Right cardiac atrium (tissue), 5 donors: ENCODE measurements at places on chromosomes 6 and 20. TPM values are rescaled to one million over a fixed set of nuclear protein-coding genes. Genes with fewer than 3 reads are reported as not detected.

The SAMHD1 gene
- 67.5 TPM for total RNA-seq

- no peak for DNase-seq
Observed at GRCh38 chr6:118709859-118710350, 58.5 kb upstream of the CEP85L start.

DNA sequence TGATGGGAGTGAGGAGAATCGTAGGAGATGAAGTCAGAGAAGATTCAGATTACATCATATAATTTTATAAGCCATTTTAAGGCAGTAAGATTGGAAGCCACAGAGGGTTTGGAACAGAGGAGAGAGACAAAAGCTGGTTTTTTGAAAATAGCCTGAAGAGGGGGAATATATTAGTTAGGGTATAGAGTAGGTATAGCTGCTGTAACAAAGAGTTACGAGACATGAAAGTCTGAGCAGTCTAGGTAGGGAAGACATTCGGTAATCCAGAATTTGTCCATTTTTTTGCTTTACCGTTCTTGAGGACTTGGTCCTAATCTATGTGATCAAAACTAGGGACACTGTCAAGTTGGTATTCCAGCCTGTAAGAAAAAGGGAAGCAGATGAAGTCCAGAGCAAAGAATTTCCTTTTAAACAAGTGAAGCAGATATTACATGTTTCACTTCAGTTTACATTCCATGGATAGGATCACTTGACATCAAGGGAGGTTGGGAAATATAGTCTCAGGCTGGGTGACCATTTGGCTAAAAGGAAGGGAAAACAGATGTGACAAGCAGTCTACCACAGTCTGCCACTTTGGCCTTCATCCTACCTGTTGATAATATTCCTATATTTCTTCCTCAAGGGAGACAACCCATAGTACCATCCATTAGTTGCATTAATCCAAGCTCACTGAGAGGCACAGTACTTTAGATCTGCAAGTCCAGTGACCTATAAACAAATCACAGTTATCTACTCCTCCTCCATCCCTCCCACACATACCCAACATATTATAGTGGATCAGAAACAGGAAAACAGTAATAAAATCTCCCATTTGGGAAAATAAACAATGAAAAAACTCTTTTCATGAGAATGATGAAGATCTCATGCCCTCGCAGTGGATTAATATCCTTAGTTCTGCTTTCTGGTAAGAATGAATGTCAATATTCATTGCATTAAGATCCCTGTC lies 10.2 kb downstream of the FAM135A start:
- DNase-seq: no peak

- DNase-seq: no peak
Observed at GRCh38 chr6:166757232-166758135, 130.4 kb upstream of the RPS6KA2 start.

The HDDC2 gene
- 102 TPM for total RNA-seq

DNA sequence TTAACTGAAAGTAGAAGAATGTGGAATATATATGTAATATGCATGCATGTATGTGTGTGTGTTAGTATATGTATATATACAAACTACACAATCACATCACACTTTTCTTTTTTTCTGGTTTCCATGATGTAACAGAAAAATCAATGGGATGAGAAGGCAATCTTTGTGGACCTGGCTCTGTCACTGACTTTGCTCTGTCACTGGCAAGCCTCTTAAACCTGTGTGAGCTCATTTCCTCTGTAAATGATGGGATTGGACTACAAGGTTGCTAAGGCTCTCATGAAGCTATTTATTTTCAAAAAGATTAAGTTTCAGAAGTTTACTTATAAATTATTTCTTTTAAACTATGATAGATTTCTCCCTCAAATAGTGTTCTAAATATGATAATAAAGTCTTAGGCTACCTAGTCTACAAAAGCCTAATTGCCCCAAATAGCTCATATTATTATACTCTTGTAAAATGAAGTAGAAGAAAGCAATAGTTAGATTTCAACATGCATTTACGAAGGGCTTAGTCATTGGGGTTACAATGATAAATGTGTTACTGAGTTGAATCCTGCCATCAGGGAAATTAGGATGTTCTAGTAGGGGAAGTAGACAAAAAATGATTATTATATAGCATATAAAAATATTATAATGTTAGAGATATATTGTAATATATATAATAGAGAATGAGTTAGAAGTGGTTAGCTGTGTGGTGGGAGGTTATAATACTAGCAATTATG lies 129.3 kb downstream of the AFG1L start:
- no peak for DNase-seq
